T-helper 22 cell (primary cell): ENCODE measurements at places on chromosomes 2 and 18.

DNA sequence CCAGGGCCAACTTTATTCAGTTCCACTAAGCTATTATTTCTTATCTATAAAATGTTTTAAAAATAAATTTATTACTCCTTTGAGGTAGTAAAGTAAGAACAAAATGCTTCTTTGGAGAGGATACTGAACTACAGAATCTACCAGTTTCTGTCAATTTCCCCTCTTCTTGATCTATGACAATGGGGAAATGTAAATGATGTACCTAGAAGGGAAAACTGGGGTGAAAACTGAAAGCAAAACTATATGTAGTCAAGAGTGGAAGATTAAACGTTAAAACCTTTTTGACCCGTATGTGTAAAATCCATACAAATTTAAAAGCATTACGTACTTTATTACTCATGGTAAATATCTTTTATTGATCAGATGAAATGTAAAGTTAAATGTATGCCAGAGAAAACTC is 1287.8 kb upstream of the TMEFF2 start:
- no peak for DNase-seq

- DNase-seq, result no peak
Measured at GRCh38 chr2:155947069-155947468, 385.5 kb downstream of the NR4A2 start.

- DNase-seq, result no peak
Measured at GRCh38 chr18:24491927-24492834, 31.7 kb downstream of the HRH4 start.

DNA sequence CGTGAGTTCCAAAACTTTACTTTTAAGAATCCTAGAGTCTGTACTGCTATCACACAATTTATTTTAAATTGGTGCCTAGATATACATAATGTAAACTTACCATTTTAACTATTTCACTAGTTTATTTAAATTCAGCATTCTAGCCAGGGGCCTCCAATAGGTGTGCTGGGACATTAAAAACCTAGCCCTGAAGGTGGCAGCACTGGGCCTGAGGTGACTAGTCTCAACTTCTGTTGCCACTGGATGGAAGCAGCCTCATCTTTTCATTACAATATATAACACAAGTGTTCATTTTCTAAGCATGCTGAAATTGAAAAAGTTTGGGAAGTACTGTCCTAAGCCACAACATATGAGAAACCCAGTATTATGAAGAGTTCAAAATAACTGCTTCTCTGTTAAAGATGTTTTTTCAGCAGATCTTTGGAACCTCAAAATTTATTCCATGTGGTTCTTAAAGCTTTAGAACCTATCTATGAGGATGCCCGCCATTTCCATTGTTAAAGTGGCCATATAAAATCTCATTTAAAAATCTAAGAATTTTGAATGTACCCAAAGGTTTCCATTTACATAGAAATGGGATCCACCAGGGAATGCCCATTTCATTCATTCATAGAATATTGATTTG is 2.9 kb upstream of the RBBP8 start:
- peak; percentile 47 for DNase-seq

DNA sequence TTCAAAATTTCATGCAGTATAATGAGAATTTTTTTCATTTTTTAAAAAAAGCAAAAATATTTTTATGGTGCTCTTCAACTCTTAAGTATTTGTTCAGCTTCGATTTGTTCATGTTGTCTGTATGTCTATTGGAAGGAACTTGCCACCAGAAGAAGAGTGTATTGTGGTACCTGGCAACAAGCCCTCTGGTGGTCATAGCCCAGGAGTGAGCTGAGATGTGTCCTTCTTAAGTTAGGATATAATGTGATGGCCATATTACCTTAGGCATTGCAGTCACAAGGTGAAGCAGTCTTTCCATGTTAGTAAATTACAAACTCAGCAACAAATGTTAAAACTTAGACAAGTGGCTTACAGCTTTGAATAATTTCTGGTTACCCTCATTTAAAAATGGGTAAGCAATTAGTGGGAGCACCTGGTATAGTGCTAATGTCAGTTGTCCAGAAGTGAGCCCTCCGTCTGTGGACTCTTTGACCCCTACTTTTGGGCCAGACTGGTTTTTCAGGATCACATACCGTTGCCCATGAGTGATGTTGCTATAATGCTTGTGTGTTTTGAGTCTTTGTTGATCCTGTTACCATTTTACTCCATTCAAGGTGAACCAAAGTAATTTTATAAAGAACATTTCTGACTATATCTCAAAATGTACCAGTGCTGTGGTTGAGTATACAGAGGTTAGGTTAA is 57.4 kb downstream of the MYO1B start:
- no peak for DNase-seq

DNA sequence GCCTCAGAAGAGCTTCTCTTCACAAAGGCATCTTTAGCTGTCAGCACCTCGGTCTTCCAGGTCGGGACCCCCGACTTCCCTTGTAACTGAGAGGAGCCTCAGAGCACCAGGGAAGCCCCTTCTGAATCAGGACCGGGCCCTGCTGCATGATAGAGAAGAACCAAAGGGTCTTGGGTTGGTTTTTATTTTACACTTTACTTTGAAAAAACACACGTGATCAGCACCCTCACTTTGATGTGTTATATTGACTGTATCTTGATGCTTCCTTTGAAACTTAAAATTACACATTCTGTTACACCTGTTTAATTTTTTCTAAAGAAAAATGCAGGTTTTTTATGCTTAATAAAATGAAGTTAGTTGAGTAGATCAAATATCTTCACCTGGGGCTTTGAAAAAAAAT is 202.3 kb downstream of the FAM210A start:
- no peak for DNase-seq

DNA sequence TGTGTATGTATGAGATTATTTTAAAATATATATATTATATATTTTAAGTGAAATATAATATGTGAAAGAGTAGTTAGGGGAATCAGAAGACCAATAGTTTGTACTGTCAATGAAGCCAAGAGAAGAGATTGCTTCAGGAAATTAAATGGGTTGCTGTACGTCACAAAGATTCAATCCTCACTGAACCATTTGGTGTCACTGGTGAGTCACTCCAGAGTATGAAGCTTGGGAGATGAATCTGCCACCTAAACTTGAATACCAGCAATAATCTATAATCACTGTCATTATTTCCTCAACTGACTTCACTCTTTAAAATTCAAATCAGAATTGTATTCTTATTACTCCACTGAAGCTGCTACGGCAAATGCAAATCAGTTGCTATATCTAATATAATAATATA is 41.9 kb upstream of the SCN9A start:
- no peak for DNase-seq

- DNase-seq, result no peak
Measured at GRCh38 chr18:63409301-63409700, 13.0 kb downstream of the VPS4B start.

DNA sequence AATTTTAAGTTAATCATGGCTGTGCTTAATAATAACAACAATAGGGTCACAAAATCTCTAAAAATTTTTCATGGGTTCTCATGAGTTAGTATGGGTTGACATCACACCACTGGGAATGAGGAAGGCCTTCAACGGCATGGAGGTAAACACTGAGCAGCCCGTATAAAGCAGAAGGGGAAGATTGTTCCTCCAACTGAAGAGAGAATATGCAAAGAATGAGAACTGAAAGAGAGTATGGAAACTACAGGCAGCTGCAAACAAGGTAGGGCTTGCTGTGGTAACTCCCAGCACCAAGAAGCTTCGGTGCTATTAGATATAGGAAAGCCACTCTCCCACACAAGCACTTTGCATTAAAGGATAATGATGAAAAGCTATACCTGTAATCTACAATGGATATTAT is 1242.3 kb upstream of the CELF4 start:
- DNase-seq, result no peak

DNA sequence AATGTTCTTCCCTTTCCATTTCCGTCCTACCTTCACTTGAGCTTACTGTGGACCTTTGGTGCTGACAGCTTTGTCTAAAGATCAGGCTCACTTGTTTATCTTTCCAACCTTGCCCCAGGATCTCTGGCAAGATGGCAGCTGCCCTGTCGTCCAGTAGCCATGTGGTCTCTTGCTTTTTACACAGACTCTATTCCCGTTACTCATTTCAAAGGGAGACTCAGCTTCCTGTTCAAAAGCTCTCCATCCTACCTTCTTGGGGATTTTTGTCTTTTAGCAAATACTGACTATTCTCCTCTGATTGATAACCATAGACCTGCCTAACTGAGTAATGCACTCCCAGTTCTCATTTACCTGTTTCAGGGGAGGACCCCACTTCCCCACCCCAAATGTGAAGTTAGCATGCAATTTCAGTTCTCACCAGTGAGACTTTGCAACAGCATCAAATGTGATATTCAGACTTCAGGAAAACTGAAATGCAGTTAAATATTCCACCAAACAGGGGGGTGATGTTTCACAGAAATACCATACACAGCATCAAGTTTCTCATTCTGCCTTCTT is 184.4 kb downstream of the MYO3B start:
- DNase-seq, result no peak

- no peak for DNase-seq
Measured at GRCh38 chr2:81196383-81196851, 891.9 kb upstream of the LRRTM1 start.

DNA sequence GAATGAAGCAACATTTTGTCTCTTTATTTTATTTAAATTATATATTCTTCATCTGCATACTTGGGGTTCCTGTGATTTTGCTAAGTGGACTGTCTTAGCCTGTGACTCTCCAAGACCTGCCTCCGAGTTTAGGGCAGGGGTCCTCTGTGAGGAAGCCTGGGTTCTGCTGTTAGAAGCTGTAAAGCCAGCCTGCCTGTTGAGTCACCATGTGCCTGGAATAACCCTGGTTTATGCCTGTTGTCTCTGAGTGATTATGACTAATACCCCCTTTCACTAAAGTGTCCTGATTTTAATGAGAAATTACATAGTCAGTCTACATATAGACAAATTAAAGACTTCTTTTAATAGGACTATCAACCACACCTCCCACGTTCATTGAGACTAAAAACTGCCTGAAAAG is 369.1 kb downstream of the ZNF521 start:
- DNase-seq, result no peak

- DNase-seq, result peak; percentile 49
Measured at GRCh38 chr2:157413326-157414035, 30.4 kb downstream of the CYTIP start.

- no peak for DNase-seq
Measured at GRCh38 chr2:165631089-165631488, 161.6 kb downstream of the CSRNP3 start.

GRCh38 chr2:189553504-189554088 is 27.0 kb downstream of the SLC40A1 start:
- DNase-seq, result no peak

DNA sequence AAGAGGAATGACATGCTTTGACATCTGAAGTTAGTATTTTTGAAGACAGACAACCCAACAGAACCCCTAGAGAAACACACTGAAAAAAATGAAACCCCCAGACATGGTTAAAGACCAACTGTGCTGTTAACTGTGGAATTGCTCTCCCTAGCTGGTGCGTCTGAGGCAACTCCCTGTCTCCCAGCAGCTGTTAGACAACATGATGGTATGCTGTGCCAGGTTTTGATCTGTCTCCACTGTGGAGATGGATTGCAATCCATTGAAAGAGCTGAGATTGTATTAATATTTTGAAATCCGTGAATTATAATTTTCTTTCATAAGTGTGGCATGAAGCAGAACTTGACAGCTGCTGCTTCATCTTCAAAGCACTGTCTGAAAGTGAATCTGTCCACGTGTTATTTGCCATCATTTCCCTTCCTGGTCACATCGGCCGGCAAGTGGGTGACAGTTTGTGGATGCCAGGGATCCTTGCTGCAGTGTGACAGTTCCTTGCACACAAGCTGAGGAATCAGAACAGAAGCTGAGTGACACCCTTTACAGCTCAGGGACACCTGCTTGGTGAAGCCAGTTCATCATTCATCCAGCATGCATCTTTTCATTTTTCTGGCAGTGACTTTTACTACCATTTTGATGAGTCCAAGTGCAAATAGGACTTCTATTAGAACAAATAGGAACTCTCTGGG is 58.2 kb upstream of the ACSL3 start:
- DNase-seq, result no peak

DNA sequence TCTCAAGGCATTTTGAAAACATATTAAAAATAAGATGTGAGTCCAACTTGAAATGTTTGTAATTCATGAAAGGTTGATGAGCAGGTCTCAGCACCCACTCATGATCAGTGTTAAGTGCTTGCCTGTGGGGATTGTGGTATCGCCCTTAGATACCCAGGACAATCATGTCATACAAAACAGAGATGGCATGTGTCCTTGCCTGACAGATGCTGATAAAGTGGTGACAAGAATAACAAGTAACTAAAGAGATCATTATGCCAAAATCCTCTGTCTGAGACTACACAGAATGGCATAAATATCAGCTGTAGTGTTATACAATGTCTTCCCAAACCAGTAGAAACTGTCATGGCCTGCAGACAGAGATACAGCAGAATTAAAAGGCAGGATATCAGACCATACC is 930.3 kb downstream of the SUCLG1 start:
- DNase-seq, result no peak

GRCh38 chr2:234633581-234634230 is 136.8 kb upstream of the ARL4C start:
- no peak for DNase-seq

- DNase-seq, result no peak
Measured at GRCh38 chr2:98547092-98547790, 61.1 kb downstream of the COA5 start.

DNA sequence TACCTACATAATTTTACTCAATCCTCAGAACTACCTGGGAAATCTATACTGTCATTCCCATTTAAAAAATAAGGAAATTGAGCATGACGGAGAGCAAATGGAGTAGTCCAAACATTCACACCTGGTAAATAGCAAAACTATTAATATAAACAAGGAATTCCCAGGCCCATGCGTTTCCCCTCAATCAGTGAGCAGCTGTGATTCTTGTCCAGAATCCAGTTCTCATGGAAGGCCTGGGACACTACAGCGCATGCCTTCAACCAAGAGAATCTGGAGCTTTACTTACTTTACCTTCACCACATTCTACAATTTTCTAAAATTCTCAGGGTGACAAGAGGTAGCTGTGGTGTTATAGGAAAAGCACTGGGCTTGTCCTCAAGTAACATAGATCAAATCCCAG is 259.0 kb downstream of the LRATD1 start:
- no peak for DNase-seq

GRCh38 chr2:108889907-108890306 is 99.1 kb downstream of the EDAR start:
- DNase-seq, result no peak

DNA sequence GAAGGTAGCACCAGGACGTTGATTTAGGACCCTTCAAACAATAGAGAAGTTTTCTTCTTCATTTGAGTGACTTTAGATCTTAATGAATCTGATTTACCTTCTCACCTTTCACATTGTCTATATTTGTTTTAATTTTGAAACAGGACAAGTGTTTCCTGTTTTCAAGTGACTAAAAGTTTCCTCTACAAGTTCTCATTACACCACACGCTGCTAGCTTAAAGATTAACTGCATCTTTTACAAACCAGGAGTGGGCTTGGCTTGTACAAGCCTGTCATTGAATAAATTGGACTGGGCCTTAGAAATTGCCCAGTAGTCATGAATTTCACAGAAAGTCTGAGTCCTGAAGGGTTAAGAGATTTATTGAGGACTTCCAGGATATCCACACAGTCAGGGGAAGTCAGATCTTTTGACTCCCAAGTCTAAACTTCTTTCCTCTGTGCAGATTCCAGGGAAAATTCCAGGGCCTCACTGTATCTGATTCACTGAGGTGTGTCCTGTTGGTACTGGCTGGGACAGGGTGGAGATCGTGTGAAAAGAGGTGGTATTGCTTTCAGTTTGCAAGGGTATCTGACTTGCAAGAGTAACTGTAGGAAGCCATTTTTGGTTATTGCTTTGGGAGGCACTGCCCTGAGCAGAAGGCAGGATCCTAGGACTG is 3.4 kb downstream of the SGPP2 start:
- no peak for DNase-seq
